ENCODE measurements at places on chromosomes 12 and 14.

DNA sequence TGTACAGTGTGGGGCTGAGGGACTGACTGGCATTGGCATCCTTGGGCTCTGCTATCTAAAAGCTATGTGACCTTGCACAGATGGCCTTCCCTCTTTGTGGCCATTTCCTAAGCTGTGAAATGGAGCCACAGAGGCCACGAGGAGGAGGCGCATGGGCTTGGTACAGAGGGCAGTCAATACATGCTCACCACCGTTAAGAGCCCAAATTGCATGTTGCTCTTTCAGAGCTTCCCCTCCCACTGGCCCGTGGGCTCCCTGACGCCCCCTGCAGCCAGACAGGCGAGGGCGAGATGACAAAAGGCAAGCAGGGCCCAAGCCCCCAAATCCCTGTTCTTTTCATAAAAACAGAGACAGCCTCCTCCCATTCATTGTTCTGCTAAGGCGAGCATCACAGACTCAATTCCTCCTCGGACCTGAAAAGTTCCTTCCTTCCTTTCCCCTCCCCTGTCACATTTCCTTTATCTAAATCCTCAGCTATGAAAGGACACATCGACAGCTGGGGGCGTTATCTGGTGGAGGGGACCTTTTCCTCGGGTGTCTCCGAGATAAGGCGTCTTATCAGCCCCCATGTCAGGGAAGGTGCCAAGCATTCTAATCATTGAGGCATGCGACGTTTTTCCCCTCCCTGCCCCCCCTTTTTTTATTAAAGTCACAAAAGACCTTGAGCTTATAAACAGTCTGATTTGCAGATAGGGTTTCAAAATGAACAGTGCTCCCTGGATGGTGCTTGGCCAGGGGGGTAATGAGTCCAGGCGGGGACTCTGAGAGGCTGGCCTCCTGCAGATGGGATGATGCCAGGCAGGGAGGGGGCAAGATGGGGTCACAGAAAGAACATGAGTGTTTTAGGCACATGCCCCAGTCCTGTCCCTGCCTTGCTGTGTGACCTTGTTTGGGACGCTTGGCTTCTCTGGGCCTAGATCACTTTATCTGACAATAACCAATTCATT, 26.4 kb downstream of the FAM222A start:
- no peak for DNase-seq

DNA sequence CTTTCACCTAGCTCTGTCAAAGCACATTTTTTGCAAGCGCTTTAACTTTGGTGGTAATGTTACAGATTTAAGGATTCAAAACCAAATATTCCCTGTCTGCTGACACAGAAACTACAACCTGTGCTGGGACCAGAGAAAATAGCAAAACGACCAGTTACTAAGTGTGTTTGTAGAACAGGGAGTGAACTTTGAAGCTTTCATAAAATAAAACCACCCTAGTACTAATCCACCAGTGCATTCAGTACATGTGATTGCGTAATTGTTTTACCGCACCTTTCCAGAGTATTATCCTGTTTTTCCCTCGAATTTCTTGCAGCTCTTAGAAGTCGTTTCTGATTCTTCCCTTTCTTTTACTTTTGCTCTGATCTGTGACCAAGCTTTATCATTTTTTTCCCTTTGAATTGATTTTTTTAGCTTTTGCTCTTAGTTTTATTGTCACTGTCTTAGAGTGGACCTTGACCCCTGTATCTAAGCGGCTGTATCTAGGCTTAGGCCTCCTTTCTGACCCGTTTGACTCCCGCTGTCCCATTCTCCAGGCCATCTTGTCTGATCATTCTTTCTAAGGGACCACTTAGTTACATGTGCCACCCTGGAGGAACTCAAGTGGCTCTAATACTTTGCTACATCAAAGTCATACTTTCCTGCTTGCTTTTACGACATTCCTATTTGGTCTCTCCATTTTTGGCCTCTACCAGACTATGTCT, 429.4 kb downstream of the PCNX1 start:
- no peak for DNase-seq

DNA sequence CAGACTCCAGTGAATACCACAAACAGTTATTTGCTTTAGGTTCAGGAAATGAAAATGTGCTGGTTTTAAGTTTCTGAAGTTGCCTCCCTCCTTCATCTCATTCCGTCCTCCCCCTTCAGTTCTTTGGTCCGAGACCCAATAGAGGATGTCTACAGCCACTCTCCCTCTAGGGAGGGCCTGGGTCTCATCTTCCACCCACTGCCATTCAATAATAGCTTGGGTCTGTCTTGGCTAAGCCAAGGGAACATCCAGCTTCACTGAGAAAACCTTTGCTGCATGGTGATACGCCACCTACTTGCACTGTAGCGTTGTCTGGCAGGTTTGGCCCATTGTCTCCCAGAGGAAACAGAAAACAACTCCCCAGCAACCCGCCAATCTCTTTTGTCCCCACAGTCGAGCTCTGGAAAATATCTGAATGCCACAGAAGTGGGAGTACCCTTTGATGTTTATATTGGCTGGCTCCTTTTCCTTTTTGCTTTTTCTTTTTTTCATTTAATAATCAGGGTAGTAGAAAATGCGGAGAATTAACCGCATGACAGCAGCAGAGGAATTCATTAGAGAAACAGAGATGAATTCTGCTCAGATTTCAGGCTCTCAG, 380.1 kb downstream of the RAD51B start:
- DNase-seq = no peak

DNA sequence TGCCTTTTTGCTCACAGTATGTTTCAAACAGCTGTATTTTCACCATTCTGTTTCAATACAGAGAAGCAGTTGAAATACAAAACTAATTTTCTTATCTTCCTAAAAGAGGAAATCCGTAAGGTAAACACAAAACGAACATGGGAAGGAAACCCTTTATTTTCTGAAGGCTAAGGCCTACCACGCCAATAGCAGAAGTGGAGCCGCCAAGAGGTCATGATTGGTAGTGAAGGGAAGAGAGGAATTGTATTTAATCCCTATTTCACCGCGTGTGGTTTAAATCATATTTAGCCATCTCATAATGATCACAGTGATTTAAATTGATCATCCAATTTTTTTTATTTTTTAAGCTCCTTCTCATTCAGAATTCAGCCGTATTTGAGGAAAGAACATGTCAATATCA, 398.2 kb downstream of the PRKD1 start:
- DNase-seq = no peak

- DNase-seq = peak; percentile 91
Observed at GRCh38 chr12:108634341-108634751, 652 bp upstream of the SELPLG start.

- no peak for DNase-seq
Observed at GRCh38 chr12:52247622-52248540, 14.8 kb downstream of the KRT7 start.

GRCh38 chr14:85516239-85517113, 13.5 kb upstream of the FLRT2 start:
- no peak for DNase-seq

DNA sequence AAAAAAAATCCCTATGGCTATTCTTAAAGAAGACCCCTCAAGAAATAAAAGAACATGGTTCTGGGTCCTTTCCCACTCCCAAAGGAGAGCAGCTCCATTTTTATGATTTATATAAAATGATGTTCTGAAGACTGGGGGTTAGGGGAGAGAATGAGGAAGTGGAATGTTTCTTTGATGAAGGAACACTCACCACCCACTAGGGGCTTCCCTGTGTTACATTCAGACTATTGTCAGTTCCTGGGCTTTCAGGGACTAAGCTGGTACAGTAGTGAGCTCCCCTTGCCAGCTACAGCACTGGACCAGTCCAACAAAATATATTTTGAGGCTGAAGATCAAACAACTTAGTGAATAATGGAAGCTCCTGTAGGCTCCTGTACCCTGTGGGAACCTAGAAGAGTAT, 98.9 kb downstream of the HMGA2 start:
- peak; percentile 5 for DNase-seq

GRCh38 chr12:49969651-49970429, 2.9 kb upstream of the AQP6 start:
- DNase-seq = no peak

DNA sequence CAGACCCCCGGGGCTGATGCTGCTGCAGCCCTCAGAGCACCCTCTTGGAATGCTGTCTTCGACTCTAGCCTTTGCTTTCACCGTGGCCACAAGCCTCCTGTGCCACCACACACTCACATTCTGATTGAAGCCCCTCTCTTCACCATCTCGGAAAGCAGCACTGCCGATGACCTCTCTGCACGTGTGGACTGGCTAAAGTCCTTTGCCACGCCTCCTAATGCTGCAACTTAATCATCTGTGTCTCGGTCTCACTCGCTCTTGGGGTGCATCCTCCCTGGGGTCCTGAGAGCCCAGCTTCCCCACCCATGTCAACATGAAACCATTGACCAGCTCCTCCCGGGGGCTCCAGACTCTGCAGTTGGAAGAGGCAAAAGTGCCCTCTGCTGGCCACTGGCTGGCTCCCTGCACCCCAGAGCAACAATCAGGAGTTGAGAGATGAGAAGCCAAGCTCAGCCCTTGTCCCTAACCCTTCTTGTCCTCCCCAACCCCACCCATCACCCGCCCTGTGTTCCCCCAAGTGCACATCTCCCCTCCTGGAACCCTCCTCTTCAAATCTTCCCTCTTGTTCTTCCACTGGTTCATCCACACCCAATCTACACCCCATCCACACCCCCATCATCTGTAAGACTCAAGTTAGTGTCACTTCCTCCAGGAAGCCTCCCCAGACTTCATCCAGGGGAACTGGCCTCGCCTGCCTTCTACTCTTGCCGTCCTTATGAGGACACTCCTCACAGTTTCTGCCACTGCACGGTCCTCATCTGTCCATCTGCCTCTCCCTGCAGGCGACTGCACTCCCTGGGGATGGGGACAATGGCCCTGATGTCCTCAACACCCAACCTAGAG, 23.6 kb upstream of the FAM181A start:
- DNase-seq = peak; percentile 14

DNA sequence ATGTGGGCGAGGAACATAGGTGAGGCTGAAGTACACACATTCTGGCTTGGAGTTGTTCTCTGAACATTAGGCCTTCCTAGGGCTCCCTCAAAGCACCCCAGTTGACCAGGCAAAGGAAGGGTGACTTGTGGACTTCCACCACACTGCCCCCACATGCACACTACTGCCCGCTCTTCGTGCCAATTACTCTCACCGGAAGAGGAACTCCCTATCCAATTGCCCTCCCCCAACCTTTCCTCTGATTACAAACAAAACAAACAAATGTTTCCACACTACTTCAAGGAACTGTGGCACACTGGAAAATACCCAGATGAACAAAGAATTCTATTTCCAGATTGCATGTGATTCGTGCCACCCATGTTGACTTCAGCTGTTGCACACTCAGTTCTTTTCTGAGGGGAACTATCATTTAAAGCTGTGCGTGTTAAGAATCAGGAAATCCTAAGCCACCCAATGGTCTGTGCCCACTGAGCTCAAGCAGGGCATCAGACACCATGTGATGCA, 139.3 kb downstream of the SSPN start:
- DNase-seq = no peak

DNA sequence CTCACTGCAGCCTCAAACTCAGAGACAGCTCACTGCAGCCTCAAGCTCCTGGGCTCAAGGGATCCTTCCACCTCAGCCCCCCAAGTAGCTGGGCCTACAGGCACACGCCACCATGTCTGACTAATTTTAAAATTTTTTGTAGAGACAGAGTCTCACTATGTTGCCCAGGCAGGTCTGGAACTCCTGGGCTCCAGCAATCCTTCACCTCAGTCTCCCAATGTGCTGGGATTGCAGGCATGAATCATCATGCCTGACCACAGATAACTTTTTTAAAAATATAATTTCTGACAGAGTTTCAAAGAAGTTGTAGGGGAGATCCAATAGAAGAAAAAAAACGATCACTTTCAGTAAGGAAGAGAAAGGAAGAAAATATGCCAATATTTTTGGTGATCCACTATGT, 189.7 kb upstream of the CDKN3 start:
- DNase-seq = no peak

GRCh38 chr12:70638639-70639360, 1.6 kb upstream of the PTPRB start:
- DNase-seq = no peak

GRCh38 chr14:61154641-61155040, 126.5 kb downstream of the TMEM30B start:
- no peak for DNase-seq
